ENCODE measurements at places on chromosomes 1 and 21.

- no peak for DNase-seq
These were observed 38.7 kb downstream of the DSTYK start for GRCh38 chr1:205172729-205173366.

GRCh38 chr1:37945743-37946702 is 830 bp downstream of the INPP5B start:
- peak; percentile 47 for DNase-seq

GRCh38 chr21:45471525-45472221 is 66.7 kb downstream of the COL18A1 start:
- no peak for DNase-seq

DNA sequence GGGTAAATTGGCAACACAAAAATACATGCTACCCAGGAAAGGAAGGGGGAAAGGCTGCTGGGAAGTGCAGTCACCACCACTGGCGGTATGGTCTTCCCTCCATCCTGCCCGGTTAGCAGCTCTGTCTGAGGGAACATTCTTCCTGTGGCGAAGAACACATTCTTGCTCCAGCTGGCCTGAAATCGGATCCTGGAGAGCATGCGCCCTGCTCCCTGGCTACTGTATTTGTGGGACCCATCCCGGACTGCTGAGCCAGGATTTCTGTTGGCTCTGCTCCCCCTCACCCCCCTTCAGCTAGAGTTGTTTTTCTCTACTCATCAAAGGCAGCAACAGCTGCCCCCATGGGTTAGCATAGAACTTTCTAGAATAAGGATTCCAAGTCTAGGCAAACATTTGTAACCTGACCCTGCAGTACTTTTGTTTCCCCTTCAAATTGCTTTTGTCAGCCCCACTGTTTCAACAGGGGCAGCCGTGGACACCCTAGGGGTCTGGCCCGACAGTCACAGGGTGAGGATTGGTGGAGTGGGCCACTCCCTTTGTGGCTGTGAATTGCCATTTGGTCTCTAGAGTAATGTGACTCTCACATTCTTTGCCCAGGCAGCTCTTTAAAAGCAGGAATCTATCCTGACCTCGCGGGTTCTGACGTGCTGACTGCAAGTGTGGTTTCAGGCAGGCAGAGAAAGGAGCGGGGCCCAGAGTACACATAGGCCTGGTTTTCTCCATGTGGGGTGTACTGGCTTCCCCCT is 157.7 kb downstream of the TOMM20 start:
- DNase-seq: peak; percentile 58

- peak; percentile 41 for DNase-seq
These were observed 60.0 kb downstream of the BACE2 start for GRCh38 chr21:41228006-41228370.

DNA sequence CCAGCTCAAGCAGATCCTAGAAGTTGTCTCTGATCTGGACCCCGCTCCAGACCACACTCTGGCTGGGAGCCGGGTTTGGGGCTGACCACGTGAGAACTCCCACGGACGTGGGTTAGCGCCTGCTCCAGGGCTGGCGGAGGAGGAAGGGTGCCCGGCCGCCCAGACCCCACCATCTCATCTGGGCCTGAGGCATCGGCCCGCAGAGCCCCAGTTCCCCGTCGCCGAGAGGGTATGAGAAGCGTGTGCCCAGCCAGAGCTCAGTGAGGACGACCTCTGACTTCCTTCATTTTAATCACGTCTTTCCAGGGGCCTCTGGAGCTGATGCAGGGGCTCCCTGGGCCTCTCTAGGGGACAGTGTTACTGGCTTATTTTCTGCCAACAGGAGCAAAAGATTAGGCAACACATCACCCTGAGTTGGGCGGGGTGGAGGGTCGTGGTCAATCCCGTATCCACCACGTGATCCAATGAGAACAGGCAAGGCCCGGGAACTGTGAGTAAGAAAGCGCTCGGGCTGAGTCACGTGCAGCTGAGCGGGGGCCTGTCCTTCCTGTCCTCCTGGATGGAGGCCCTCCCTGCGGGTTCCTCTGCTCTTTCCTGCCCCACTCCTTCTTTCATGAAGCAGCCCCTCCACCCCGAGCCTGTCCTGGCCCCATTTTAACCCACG is 81.1 kb downstream of the SIK1 start:
- DNase-seq: no peak

DNA sequence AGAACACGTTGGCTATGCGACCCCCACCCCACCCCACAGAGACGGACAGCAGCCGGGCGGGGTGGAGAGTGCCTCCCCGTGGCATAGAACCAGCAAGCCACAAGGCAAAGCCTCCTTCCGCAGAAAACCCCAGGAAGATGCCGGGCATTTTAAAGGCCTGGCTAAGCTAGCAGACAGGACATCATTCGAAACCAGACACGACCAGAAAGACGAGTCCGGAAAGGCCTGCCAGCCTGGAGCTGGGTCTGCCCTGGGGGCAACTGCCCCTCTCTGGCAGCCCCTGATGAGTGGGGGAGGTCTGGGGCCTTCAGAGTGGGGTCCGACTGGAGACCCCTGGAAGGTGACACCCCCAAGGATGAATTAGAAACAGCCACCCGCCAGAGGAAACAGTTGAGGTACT is 8.5 kb downstream of the FTCD start:
- DNase-seq: peak; percentile 13

DNA sequence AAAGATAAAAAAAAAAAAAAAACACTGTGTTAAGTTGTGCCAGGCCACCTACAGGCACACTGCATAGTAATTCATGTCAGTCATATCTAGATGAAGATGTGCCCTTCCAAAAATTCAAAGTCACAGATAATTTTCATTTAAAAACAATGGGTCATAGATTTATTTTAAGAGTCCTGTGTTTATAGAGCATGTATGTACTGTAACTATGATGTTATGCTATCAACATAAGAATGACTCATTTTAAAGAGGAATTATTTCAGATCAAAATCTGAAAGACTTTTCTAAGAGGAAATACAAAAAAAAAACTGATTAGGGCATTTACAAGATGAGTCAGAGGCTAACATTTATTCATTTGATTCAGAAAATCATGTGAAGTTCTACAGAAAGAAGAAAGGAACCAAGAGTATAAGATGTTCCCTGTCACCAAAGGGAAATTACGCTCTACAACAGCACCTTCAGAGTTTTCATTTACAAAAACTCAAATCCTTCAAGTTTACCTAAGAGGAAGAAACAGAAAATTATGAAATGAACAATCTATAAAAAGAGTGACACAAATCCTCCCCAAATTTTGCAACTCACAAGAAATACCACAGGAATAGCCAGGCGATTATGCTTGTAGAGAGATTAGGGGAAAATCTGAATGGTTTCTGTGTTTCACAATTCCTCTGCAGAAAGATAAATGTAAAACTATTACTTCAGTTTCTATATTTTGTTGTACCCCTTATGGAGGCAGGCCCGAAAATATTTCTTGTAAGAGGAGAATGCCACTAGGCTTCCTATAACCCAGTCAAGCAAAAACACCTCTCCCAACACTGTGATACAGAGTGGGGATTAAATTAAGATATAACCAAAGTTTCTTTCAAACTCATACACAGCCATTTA is 13.8 kb downstream of the TP53BP2 start:
- no peak for DNase-seq

GRCh38 chr1:21499283-21499950 is 9.8 kb upstream of the ALPL start:
- DNase-seq: no peak
